Chondrocyte (in vitro differentiated cells): ENCODE measurements at places on chromosomes 1 and 21.

DNA sequence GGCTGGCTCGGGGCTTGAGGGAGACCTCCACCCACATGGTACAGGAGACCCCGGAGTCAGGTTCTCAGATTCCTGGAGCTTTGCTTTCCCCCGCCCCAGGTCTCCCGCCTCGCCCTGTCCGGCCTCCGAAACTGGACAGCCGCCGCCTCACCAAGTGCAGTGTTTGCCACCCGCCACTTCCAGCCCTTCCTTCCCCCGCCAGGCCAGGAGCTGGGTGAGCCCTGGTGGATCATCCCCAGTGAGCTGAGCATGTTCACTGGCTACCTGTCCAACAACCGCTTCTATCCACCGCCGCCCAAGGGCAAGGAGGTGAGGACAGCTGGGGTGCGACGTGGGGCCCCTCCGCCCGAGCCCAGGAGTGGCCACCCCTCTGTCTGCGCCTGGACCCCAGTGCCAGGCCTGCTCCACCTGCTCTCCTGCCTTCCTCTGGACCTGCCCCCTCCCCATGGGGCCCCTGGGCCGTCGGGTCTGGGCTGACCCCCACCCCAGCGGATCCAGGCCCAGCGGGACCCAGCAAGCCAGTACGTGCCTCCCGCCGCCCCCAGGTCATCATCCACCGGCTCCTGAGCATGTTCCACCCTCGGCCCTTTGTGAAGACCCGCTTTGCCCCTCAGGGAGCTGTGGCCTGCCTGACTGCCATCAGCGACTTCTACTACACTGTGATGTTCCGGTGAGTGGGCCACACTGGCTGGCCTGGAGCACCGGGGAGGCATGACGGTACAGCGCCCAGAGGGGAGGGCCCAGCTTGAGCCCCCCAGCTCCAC, 8.7 kb downstream of the SELENON start:
- H3K27me3 ChIP-seq: no peaks in the 10 kb centered on the region
- no peak overlapping the region for H3K4me3 ChIP-seq
- no peak overlapping the region for H3K27ac ChIP-seq
- peaks cover 27% of the 10 kb centered on the region for H3K4me1 ChIP-seq

DNA sequence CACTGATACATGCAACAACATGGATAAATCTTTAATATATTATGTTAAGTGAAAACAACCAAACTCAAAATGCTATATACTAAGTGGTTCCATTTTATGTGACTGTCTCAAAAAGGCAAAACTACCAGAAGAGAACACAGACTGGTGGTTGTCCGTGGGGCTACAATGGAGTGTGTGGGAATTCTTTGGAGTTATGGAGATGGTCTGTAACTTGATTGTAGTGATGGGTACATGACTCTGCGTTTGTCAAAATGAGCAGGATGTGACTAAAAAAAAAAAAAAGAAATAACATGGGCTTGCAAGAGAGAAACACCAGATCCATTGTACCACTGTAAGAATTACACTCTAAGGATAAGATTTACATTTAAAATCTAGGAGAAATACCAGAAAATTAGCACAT, 52.2 kb upstream of the KIAA1614 start:
- H3K36me3 ChIP-seq: peaks cover 2% of the 10 kb centered on the region
- DNase-seq: no peak
- H3K4me1 ChIP-seq: peaks cover 48% of the 10 kb centered on the region
- H3K4me3 ChIP-seq: no peak overlapping the region
- H3K27ac ChIP-seq: no peak overlapping the region
- H3K27me3 ChIP-seq: no peaks in the 10 kb centered on the region

DNA sequence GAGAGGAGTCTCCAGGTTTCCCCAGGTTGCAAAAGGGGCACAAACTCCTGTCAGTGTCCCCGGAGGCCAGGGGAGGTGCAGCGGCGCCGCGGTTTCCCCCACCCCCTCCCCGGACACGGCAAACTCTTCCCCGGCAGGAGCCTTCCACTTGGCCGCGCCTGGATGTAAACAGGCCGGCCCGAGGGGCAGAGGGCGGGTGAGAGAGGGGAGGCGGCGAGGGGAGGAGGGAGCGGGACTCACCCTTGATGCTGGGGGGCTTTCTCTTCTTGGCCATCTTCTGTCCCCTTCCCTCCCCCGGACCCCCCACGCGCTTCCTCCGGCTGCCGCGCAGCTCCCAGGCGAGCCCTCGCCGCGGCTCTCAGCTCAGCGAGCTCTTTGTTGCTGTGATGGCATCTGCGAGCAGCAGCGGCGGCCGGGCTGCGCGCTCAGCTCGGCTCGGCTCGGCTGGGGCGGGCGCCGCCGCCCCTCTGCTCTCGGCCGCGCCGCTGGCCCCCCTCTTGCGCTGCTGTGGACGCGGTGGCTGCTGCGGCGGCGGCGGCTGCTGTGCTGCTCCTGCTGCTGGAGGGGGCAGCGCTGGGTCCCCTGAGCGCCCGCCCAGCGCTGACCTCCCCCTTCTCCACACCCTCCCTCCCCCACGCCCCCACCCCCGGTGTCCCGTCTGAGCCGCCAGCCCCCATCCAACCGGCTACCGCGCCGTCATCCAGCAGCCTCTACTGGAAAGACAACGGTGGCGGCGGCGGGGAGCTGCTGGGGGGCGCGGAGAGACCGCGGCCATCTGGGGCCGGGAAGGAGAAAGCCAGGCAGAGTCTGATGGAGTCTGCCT, 4.9 kb upstream of the SLC44A5 start:
- peak; percentile 63 for DNase-seq
- peaks cover 68% of the 10 kb centered on the region for H3K27me3 ChIP-seq

DNA sequence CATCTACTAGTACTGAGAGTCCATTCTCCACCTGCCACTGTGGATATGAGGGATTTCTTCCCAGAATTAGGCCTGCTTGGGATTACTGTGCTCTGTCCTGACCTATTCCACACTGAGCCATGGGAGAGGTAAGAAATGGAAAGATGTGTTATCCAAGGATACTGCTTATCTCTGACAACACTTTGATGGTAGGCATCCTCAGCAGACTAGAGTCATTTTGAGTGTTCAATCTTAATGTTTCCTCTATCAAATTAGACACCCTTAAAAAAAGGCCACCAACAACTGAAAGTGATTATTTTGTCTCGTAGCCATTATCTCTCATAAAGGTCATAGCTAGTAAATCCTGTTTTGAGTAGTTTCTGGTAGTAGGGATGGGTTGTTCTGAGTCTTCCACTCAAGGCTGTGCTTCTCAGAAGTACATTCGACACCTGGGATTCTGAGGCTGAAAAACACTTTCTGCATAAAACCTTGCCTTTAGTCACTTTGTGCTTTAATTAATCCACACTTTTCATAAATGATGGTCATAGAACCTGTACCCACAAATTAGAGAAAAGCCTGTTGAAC, 8.8 kb downstream of the ATPAF1 start:
- no peaks in the 10 kb centered on the region for H3K27me3 ChIP-seq
- H3K4me1 ChIP-seq: no peaks in the 10 kb centered on the region
- H3K27ac ChIP-seq: no peak overlapping the region
- no peak overlapping the region for H3K4me3 ChIP-seq
- H3K36me3 ChIP-seq: peaks cover 21% of the 10 kb centered on the region
- DNase-seq: no peak

GRCh38 chr1:226129230-226129629, 57.3 kb downstream of the ACBD3 start:
- no peak overlapping the region for H3K4me3 ChIP-seq
- H3K27me3 ChIP-seq: no peaks in the 10 kb centered on the region
- DNase-seq: peak; percentile 7
- H3K27ac ChIP-seq: no peak overlapping the region
- H3K4me1 ChIP-seq: peaks cover 22% of the 10 kb centered on the region

DNA sequence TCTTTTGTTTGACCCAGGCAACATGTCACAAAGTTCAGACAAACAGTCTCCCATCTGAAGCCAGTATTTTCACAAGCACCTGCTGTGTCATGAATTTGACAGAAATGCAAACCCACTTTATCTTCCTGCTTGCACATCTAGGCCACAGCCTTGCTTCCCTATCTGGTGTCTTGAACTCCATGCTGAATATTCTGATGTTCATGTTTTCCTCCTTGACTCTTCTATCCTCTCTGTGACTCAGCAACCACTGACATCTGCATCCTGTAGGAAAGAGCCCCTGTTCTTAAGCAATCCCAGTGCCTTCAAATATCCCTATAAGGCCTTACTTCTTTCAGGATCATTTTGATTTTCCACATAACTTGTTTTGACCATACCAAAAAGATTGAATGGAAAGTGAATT, 6.5 kb downstream of the CD55 start:
- H3K4me3 ChIP-seq: no peak overlapping the region
- DNase-seq: no peak
- no peak overlapping the region for H3K27ac ChIP-seq
- no peaks in the 10 kb centered on the region for H3K4me1 ChIP-seq
- H3K27me3 ChIP-seq: peaks cover 14% of the 10 kb centered on the region

DNA sequence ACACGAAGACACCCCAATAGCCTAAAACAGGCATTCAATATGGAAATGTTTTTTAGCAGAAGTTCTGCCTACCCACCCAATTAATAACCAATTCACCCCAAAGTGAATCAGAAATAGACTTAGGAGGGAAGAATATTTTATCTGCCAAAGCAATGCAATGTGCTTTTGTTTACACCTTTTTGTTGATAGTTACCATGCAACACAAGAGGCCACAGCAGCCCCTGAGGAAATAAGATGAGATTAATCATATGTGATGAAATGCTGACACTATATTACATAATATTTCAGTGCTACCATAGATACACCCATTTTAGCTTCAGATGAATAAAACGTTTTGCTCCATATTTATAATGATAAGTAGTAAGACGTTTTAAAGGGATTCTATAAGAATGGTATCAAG, 60.9 kb upstream of the RGS2 start:
- H3K4me1 ChIP-seq: no peaks in the 10 kb centered on the region
- DNase-seq: no peak
- H3K27me3 ChIP-seq: no peaks in the 10 kb centered on the region
- H3K36me3 ChIP-seq: no peaks in the 10 kb centered on the region
- H3K27ac ChIP-seq: no peak overlapping the region

- no peak overlapping the region for H3K4me3 ChIP-seq
- H3K4me1 ChIP-seq: peaks cover 9% of the 10 kb centered on the region
- DNase-seq: no peak
- peaks cover 38% of the 10 kb centered on the region for H3K27me3 ChIP-seq
- peaks cover 9% of the 10 kb centered on the region for H3K36me3 ChIP-seq
These were observed 754 bp upstream of the KRTAP10-5 start for GRCh38 chr21:44581158-44581557.

GRCh38 chr1:116359871-116360270, 13.2 kb upstream of the ATP1A1 start:
- H3K36me3 ChIP-seq: no peaks in the 10 kb centered on the region
- no peak overlapping the region for H3K4me3 ChIP-seq
- DNase-seq: no peak
- peaks cover 18% of the 10 kb centered on the region for H3K4me1 ChIP-seq
- H3K27me3 ChIP-seq: peaks cover 4% of the 10 kb centered on the region

GRCh38 chr1:235809688-235810397, 56.9 kb downstream of the LYST start:
- no peaks in the 10 kb centered on the region for H3K27me3 ChIP-seq
- peaks cover 2% of the 10 kb centered on the region for H3K36me3 ChIP-seq
- no peaks in the 10 kb centered on the region for H3K4me1 ChIP-seq
- no peak overlapping the region for H3K4me3 ChIP-seq
- no peak for DNase-seq
- no peak overlapping the region for H3K27ac ChIP-seq

DNA sequence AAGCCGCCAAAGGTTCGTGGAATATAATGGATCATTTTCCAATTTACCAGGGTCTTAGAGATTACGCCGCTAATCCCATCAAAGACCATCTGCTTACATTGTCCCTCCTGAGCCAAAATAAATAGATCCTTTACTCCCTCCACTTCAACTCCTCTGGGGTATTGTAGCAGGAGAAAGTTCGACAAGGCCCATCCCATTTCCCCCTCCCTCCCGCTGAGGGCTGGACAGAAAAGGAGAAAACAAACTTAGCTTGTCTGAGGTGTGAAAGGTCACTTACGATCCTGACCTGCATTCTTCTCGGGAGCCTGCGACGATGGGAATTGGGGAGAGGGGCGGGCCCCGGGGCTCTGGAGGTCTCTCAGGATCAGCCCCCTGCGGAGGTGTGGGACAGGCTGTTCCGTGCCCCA, 60.8 kb downstream of the MEF2D start:
- peaks cover 4% of the 10 kb centered on the region for H3K36me3 ChIP-seq
- peaks cover 86% of the 10 kb centered on the region for H3K27me3 ChIP-seq
- peaks cover 12% of the 10 kb centered on the region for H3K4me1 ChIP-seq

DNA sequence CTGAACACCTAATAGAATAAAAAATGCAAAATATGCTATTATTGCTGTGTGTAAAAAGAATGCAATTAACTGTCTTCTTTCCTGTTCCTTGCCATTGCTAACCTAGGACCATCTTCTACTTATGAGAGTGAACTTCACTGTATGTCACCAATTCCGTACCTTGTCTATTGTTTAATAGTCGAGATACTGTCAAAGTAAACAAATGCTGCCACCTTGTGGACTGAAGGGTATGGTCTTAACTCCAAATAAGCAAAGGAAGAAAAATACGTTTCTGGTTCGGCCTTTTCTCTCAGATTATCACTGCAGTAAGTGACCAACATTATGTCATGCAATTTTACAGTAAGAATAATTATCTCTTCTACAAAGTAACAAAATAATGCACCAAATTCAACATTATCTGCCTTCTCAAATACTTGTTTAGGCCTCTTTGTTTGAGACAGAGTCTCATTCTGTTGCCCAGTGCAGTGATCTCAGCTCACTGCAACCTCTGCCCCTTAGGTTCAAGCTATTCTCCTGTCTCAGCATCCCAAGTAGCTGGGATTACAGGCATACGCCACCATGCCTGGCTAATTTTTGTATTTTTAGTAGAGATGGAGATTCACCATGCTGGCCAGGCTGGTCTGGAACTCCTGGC, 133.4 kb downstream of the COP1 start:
- H3K27me3 ChIP-seq: no peaks in the 10 kb centered on the region
- H3K4me3 ChIP-seq: no peak overlapping the region
- H3K4me1 ChIP-seq: peaks cover 3% of the 10 kb centered on the region

DNA sequence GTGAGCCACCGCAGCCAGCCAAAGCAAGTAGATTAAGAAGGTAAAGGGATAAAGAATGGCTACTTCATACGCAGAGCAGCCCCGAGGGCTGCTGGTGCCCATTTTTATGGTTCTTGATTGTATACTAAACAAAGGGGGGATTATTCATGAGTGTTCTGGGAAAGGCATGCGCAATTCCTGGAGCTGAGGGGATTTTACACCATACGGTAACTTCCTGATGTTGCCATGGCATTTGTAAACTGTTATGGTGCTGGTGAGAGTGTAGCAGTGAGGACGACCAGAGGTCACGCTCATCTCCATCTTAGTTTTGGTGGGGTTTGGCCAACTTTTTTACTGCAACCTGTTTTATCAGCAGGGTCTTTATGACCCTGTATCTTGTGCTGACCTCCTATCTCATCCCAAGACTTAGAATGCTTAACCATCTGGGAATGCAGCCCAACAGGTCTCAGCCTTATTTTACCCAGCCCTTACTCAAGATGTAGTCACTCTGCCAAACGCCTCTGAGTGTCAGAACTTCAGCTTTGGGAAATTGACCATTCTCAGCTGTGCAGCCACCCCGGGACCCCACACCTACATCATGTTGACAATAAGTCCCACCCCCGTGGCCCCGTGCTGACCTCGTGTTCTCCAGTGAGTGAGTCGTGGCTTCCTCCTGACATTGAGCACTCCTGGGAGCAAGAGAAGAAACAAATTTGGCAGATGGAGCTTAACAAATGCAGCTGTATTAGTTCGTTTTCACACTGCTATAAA, 149.4 kb upstream of the COL6A1 start:
- no peaks in the 10 kb centered on the region for H3K36me3 ChIP-seq
- no peak for DNase-seq
- H3K27me3 ChIP-seq: no peaks in the 10 kb centered on the region
- peaks cover 29% of the 10 kb centered on the region for H3K4me1 ChIP-seq
